ENCODE measurements at places on chromosomes 16 and 17. TPM values are rescaled to one million over a fixed set of nuclear protein-coding genes. Genes with fewer than 3 reads are reported as not detected.

GRCh38 chr16:15876503-15876902 is 11.9 kb downstream of the CEP20 start:
- H3K4me1 ChIP-seq = peaks cover 33% of the 10 kb centered on the region
- DNase-seq = no peak
- no peak overlapping the region for H3K4me3 ChIP-seq
- peaks cover 13% of the 10 kb centered on the region for H3K36me3 ChIP-seq
- no peak overlapping the region for H3K27ac ChIP-seq

The KRTAP9-4 gene
- not detected for total RNA-seq

DNA sequence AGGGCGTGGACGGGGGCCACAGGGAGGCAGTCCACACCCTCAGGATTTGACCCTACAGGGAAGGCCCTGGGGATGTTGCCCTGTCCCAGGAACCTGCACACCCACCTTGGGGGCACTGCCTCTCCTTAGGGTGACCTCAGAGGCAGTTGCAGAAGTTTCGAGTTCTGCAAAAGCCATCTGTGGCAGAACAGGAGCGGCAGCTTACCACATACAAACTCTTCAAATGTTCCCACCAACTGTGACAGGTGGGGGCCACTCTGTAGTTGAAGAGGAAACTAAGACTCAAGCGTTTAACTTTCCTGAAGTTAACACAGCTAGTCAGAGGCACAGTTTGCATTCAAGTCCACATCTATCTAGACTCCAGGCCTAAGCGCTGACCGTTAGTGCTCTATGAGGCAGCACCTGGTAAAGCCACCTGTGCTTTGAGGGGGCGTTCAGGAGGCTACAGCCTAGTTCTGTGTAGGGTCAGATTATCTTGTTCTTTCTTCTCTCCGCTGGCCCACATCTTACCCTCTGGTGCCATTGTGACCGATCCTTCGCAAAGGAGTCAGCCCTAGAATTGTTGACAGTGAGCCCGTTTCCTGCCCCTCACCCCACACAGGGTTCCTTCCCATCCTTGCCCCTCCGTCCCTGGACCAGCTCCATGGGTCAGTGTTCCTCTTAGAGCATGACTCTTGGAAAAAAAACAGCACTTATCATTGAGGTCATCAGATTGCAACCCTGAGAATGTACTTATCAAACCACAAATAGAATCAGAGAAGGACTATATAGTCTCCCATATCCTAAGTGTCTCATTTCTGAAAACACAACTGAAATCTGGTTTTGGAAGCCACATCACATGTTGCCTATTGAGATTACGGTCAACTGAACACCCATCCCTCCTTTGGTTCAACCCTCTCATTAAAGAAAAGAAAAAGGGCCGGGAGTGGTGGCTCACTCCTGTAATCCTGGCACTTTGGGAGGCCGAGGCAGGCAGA is 45.4 kb downstream of the CDH1 start:
- no peak for DNase-seq
- peaks cover 9% of the 10 kb centered on the region for H3K4me1 ChIP-seq
- no peaks in the 10 kb centered on the region for H3K36me3 ChIP-seq
- no peak overlapping the region for H3K27ac ChIP-seq
- H3K4me3 ChIP-seq = no peak overlapping the region

- H3K4me3 ChIP-seq = no peak overlapping the region
- no peak for DNase-seq
- H3K27me3 ChIP-seq = peaks cover 93% of the 10 kb centered on the region
- no peaks in the 10 kb centered on the region for H3K4me1 ChIP-seq
These were observed 5.2 kb upstream of the HOXB13 start for GRCh38 chr17:48733632-48734328.

GRCh38 chr17:17890773-17891759 is 54.3 kb upstream of the SREBF1 start:
- no peaks in the 10 kb centered on the region for H3K27me3 ChIP-seq
- peaks cover 32% of the 10 kb centered on the region for H3K36me3 ChIP-seq
- DNase-seq = peak; percentile 92
- H3K4me3 ChIP-seq = no peak overlapping the region

DNA sequence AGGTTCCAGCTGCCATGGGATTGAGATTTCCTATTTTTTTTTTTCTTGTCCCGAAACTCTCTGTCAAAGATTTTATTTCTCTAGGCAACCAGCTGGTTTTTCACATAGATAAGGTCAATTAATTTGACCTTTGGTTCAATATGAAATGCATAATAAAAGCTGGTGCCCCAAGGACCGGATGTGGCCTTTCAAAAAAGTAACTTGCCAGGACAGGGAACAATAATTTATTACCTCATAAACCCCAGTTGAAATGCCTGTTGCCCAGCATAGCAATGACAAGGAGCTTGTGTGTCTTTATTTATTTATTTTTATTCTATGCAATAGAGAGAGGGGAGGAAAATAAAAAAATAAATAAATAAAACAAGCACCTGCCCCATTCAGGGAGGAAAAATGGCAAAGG is 472.7 kb downstream of the KCNJ2 start:
- H3K27ac ChIP-seq = no peak overlapping the region
- H3K4me3 ChIP-seq = no peak overlapping the region
- no peaks in the 10 kb centered on the region for H3K27me3 ChIP-seq
- no peaks in the 10 kb centered on the region for H3K4me1 ChIP-seq
- DNase-seq = no peak
- H3K36me3 ChIP-seq = no peaks in the 10 kb centered on the region

DNA sequence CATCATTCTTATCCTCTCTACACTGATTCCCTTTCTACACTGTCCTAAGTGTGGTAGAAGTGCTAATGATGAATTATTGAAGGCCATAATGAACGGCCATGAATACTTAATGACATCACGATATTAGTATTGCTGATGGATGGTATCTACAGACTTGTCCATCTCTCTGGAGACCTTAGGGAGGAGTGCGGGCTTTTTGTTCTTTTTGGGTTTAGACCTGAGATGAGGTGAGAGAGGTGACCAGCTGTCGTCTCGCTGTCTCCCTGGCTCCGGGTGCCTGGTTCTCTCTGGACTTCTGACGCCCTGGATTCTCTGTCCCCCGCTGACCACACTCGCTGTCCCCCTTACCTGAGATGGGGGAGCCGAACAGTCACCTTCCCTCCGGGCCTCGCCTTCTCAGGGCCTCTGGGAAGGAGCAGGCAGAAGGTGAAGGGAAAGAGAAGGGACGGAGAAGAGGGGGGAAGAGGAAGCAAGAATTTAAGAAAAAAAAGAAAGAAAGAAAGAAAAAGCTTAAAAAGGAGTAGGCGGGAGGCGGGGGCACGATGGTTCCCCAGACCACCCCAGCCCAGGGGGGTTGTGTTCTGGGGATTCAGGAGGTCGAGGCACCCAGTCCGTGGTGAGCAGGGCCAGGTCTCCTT is 17.1 kb downstream of the SGCA start:
- H3K4me1 ChIP-seq = peaks cover 25% of the 10 kb centered on the region
- no peaks in the 10 kb centered on the region for H3K27me3 ChIP-seq
- DNase-seq = peak; percentile 73
- peak overlapping the region; percentile 97 for H3K27ac ChIP-seq
- no peak overlapping the region for H3K4me3 ChIP-seq

DNA sequence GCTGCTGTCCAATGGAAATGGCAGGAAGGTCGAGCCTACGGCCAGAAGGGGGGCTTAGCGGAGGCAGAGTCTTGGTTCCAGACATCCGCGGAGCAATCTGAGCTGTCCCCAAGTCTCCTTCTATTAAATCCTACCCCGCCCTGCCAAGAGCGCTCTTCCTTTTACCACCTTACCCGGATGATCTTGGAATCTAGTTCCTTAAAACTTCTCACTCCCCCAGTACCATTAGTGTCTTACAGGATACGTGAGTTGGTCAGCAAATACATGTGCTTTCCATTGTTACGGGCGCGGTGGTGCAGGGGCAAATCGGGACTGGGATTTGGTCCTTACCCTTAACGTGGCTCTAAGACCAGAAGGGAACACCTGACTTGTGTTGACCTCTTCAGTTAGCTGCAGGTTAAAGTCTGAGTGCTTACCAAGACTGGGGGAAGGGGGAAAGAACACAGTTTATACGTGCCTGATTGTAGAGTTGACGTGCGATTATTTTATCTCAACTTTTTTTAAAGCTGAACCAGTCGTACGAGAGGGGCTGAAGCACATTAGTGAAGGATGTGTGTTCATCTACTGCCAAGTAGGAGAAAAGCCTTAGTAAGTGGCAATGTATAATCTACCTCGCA is 495 bp downstream of the TXNDC17 start:
- H3K4me3 ChIP-seq = peak overlapping the region; percentile 84
- peak overlapping the region; percentile 70 for H3K27ac ChIP-seq
- no peak for DNase-seq
- H3K36me3 ChIP-seq = peaks cover 27% of the 10 kb centered on the region

- H3K4me1 ChIP-seq = no peaks in the 10 kb centered on the region
- no peak overlapping the region for H3K27ac ChIP-seq
- no peaks in the 10 kb centered on the region for H3K27me3 ChIP-seq
- no peak overlapping the region for H3K4me3 ChIP-seq
These were observed 23.4 kb upstream of the IL17C start for GRCh38 chr16:88614818-88615580.

GRCh38 chr16:75576384-75576811 is 10.2 kb downstream of the GABARAPL2 start:
- no peaks in the 10 kb centered on the region for H3K27me3 ChIP-seq
- no peak overlapping the region for H3K4me3 ChIP-seq
- H3K4me1 ChIP-seq = no peaks in the 10 kb centered on the region
- no peak overlapping the region for H3K27ac ChIP-seq
- DNase-seq = no peak

The JMJD8 gene
- total RNA-seq = 48.5 TPM

- H3K4me3 ChIP-seq = no peak overlapping the region
- peak overlapping the region; percentile 40 for H3K27ac ChIP-seq
- H3K4me1 ChIP-seq = peaks cover 8% of the 10 kb centered on the region
- no peaks in the 10 kb centered on the region for H3K27me3 ChIP-seq
- no peaks in the 10 kb centered on the region for H3K36me3 ChIP-seq
- DNase-seq = peak; percentile 25
These were observed 93.7 kb downstream of the TANGO6 start for GRCh38 chr16:68936736-68937631.

DNA sequence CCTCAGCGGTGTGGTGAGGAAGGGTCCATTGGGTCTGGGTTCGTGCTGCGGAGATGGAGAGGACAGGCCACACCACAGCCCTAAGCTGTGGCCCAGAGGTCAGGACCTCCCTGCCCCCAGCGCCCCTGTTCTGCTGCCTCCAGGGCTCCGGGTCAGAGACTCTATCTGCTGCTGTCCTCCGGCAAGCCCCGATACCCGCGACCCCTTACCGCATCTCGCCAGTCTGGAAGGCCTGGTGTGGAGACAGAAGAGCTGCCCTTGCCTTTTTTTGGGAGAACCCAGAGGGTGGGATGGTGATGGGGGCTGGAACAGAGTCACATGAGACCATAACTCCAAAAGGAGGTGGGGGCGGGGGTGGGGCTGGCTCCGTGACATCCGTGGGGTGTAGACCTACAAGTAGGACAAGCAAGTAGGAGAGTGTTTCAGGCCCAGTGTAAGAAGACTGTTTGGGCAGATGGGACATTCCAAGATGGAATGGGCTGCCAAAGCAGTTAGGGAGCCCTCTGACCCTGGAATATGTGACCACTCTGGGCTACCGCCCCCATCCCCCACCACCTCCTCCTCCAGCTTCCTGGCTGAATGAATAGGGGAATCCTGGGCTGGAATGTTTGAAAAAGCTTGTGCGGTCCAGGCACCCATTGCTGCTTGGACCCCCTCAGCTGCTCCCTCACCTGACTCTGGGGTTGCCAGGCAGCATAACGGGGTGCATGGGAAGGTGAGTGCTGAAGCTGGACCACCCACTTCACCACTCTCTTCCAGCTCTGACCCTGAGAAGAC is 1.4 kb downstream of the XYLT2 start:
- peak overlapping the region; percentile 70 for H3K27ac ChIP-seq
- H3K4me1 ChIP-seq = peaks cover 32% of the 10 kb centered on the region
- no peaks in the 10 kb centered on the region for H3K27me3 ChIP-seq

GRCh38 chr17:57849163-57849873 is 526 bp downstream of the MRPS23 start:
- peak overlapping the region; percentile 82 for H3K27ac ChIP-seq
- H3K36me3 ChIP-seq = peaks cover 20% of the 10 kb centered on the region
- H3K27me3 ChIP-seq = no peaks in the 10 kb centered on the region
- peaks cover 20% of the 10 kb centered on the region for H3K4me1 ChIP-seq

- H3K4me1 ChIP-seq = peaks cover 21% of the 10 kb centered on the region
- peaks cover 9% of the 10 kb centered on the region for H3K36me3 ChIP-seq
- H3K4me3 ChIP-seq = no peak overlapping the region
- no peaks in the 10 kb centered on the region for H3K27me3 ChIP-seq
These were observed 34.1 kb downstream of the VPS53 start for GRCh38 chr17:680529-680928.

- H3K4me1 ChIP-seq = peaks cover 4% of the 10 kb centered on the region
- H3K27me3 ChIP-seq = no peaks in the 10 kb centered on the region
- no peak overlapping the region for H3K27ac ChIP-seq
- H3K4me3 ChIP-seq = no peak overlapping the region
- no peak for DNase-seq
- H3K36me3 ChIP-seq = peaks cover 11% of the 10 kb centered on the region
These were observed 22.6 kb upstream of the GOSR1 start for GRCh38 chr17:30454635-30455034.

GRCh38 chr16:86662195-86662594 is 83.8 kb downstream of the FOXL1 start:
- no peak overlapping the region for H3K4me3 ChIP-seq
- no peaks in the 10 kb centered on the region for H3K27me3 ChIP-seq
- peak overlapping the region; percentile 97 for H3K27ac ChIP-seq
- DNase-seq = no peak

DNA sequence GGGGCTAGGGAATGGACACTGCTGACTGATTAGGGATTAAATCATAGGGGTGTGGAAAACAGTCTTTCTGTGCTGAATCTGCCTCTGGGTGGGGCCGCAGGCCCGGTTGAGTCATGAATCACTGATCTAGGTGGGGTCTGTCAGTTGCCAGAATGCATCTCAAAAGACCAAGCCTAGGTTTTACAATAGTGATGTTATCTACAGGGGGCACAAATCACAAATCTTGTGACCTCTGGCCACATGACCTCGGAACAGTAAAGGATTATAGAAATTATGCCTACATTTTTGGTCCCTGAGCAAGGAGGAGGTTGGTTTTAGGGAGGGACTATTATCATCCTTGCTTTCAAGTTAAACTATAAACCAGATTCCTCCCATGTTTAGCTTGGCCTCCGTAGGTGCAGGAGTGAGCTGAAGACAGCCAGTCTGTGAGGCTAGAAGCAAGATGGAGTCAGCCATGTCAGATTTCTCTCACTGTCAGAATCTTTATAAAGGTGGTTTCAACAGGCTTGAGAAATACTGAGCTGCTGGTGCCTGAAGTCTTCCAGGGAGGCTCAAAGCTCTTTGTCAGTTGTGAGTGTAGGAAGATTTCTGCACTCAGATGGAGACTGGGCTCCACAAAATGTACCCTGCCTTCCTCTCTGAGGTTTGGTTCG is 12.9 kb downstream of the GNGT2 start:
- no peak overlapping the region for H3K27ac ChIP-seq
- H3K27me3 ChIP-seq = no peaks in the 10 kb centered on the region
- peaks cover 21% of the 10 kb centered on the region for H3K4me1 ChIP-seq
- DNase-seq = no peak
- H3K36me3 ChIP-seq = no peaks in the 10 kb centered on the region
- no peak overlapping the region for H3K4me3 ChIP-seq

- H3K27me3 ChIP-seq = no peaks in the 10 kb centered on the region
- H3K4me1 ChIP-seq = no peaks in the 10 kb centered on the region
- no peak overlapping the region for H3K27ac ChIP-seq
- DNase-seq = no peak
- H3K4me3 ChIP-seq = no peak overlapping the region
These were observed 146.4 kb upstream of the CIBAR2 start for GRCh38 chr16:85258629-85259028.

GRCh38 chr17:77721846-77722160 is 236.7 kb upstream of the TNRC6C start:
- no peaks in the 10 kb centered on the region for H3K4me1 ChIP-seq
- H3K27me3 ChIP-seq = peaks cover 17% of the 10 kb centered on the region
- no peaks in the 10 kb centered on the region for H3K36me3 ChIP-seq
- no peak overlapping the region for H3K4me3 ChIP-seq
- H3K27ac ChIP-seq = no peak overlapping the region

The CCDC78 gene
- 2.2 TPM for total RNA-seq

Data from osteoblast (primary cell).